T-helper 17 cell (primary cell): ENCODE measurements at places on chromosomes 2 and 18. TPM values are rescaled to one million over a fixed set of nuclear protein-coding genes. Genes with fewer than 3 reads are reported as not detected.

GRCh38 chr2:136394136-136395060 lies 276.4 kb upstream of the CXCR4 start:
- H3K36me3 ChIP-seq = peaks cover 2% of the 10 kb centered on the region
- H3K27ac ChIP-seq = no peak overlapping the region
- peaks cover 8% of the 10 kb centered on the region for H3K27me3 ChIP-seq
- H3K4me1 ChIP-seq = peaks cover 13% of the 10 kb centered on the region

DNA sequence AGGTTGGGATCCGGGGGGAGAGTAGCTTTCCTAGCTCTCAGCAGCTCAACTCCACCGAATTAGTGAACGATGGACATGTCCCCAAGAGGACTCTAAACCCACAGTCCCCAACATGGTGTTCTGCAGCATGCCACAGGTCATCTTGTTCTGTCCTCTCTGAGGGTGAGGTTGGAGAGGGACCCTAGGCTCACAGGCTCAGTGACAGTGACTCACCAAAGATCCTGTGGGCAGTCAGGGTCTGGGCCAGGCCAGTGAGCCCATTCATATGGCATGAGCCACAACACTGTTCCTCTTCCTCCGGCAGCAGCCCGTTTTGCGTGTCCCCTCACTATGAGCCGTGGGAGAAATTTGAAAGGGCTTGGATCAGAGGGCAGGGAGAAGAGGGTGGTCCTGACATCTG lies 2.8 kb upstream of the SLC20A1 start:
- H3K36me3 ChIP-seq = peaks cover 3% of the 10 kb centered on the region
- H3K4me3 ChIP-seq = no peak overlapping the region
- H3K4me1 ChIP-seq = peaks cover 30% of the 10 kb centered on the region
- H3K27ac ChIP-seq = no peak overlapping the region

- no peak overlapping the region for H3K27ac ChIP-seq
- DNase-seq = no peak
Measured at GRCh38 chr2:221135699-221136098, 436.4 kb downstream of the EPHA4 start.

- H3K27ac ChIP-seq = no peak overlapping the region
- H3K27me3 ChIP-seq = peaks cover 11% of the 10 kb centered on the region
- DNase-seq = no peak
- H3K36me3 ChIP-seq = peaks cover 5% of the 10 kb centered on the region
- no peaks in the 10 kb centered on the region for H3K4me1 ChIP-seq
Measured at GRCh38 chr2:23607925-23608324, 222.9 kb downstream of the KLHL29 start.

DNA sequence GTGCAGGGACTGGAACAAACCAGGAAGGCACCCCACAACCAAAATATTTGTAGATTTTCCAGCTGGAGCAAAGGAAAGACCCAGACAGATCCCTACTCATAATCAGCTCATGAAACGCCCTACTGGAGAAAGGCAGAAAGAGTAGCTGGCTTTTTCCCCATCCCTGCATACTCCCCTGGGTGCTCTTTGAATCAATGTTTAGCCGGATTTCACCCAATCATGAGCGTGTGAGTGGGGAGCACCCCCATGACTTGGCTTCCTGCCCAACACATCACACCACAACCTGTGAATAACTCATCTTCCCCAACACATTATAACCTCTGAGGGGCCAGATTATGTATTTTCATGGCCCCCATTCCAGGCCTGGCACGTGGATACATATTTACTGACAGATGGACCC lies 35.1 kb upstream of the SLC14A1 start:
- peak overlapping the region; percentile 94 for H3K27ac ChIP-seq
- peak overlapping the region; percentile 82 for H3K4me3 ChIP-seq
- H3K27me3 ChIP-seq = peaks cover 5% of the 10 kb centered on the region
- DNase-seq = no peak

GRCh38 chr18:3264362-3264761 lies 2.4 kb downstream of the MYL12B start:
- peaks cover 3% of the 10 kb centered on the region for H3K36me3 ChIP-seq
- DNase-seq = no peak
- H3K4me1 ChIP-seq = peaks cover 75% of the 10 kb centered on the region
- H3K27me3 ChIP-seq = no peaks in the 10 kb centered on the region
- peak overlapping the region; percentile 100 for H3K4me3 ChIP-seq

- no peaks in the 10 kb centered on the region for H3K36me3 ChIP-seq
- peak overlapping the region; percentile 7 for H3K4me3 ChIP-seq
- no peaks in the 10 kb centered on the region for H3K27me3 ChIP-seq
- peak overlapping the region; percentile 87 for H3K27ac ChIP-seq
- no peak for DNase-seq
- H3K4me1 ChIP-seq = peaks cover 15% of the 10 kb centered on the region
Measured at GRCh38 chr2:65320042-65320725, 92.6 kb downstream of the ACTR2 start.

DNA sequence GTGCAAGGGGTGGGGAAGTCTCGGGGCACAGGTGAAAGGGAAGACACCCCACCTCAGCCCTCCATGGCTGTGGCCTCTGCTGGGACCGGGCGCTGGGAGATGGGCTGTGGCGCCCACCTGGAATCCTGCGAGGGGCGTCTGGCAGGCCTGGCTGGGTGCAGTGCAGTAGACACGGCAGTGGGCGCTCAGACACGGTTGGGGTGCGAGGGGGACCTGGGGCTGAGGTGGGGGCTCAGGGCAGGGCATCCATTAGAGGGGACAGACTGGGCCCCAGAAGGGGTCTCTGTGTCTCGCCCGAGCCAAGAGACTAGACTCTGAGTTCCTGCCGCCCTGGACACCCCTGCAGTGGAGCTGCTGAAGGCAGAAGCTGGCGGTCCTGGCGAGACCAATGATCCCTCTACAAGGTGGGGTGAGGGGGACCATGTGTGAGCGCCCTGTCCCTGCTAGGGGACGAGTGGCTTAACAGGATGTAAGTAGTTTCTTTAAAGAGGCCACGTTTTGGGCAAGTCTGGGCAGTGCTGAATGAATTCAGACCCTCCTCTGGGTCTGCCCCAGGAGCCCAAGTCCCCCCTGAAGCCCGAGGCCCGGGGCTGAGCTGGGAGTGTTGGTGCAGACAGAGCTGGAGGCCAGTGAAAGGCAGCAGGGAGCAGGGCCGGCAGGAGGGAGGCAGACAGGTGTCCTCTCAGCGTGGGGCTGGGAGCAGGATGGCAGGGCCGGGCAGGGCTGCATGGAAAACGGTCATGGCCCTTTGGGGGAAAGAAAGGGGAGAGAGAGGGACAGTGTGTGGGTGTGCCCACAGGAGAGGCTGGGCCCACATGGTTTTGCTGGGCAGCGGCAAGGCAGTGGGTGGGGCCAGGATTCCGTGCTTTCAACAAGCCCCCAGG lies 57.2 kb downstream of the HS6ST1 start:
- H3K4me1 ChIP-seq = no peaks in the 10 kb centered on the region
- no peak for DNase-seq
- H3K36me3 ChIP-seq = no peaks in the 10 kb centered on the region
- no peak overlapping the region for H3K27ac ChIP-seq

GRCh38 chr2:161703863-161704262 lies 79.6 kb downstream of the SLC4A10 start:
- peaks cover 5% of the 10 kb centered on the region for H3K4me1 ChIP-seq
- no peak overlapping the region for H3K4me3 ChIP-seq
- DNase-seq = no peak
- H3K27me3 ChIP-seq = peaks cover 5% of the 10 kb centered on the region
- H3K36me3 ChIP-seq = no peaks in the 10 kb centered on the region

DNA sequence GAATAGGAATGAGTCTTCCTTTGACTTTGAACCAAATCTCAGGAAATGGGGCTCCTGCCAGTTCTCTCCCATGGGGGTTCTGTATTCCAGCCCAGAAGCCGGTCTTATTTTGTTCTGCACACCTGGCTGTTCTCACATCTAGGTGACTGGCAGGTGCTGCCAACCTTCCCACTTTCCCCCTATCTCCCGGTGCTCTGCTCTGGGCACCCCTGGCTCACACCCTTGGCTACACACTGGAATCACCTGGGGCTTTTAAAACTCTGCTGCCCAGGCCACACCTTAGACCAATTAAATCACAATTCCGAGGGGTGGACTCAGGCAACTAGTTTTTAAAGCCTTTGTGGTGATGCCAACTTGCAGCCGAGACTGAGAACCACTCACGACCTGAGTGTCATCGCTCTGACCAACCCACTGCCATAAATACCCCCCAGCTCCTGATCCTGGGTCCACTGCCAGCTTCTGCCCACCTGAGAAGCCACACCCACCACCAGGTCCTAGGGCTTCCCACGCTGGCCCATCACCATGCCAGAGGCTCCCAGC lies 69.2 kb downstream of the KCNF1 start:
- peaks cover 27% of the 10 kb centered on the region for H3K27me3 ChIP-seq
- no peak overlapping the region for H3K27ac ChIP-seq
- peaks cover 9% of the 10 kb centered on the region for H3K4me1 ChIP-seq
- no peak for DNase-seq
- H3K4me3 ChIP-seq = no peak overlapping the region

DNA sequence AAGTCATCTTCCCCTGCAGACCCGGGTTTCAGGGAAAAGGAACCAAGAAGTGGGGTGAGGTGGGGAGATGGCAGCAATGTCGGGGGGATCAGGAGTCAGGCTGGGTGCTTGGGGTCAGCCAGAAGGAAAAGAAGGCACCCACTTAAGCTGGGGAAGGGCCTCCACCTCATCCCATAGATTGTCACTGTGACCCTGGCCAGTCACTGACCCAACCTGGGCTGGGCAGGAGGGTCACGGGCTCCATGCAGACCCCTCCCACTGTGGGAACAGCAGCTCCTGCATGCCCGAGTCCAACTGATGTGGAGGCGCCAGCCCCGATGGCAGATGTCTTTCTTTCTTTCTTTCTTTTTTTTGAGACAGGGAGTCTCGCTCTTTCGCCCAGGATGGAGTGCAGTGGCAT lies 53.6 kb upstream of the HAAO start:
- no peak overlapping the region for H3K27ac ChIP-seq
- no peak overlapping the region for H3K4me3 ChIP-seq
- DNase-seq = no peak
- no peaks in the 10 kb centered on the region for H3K4me1 ChIP-seq
- peaks cover 15% of the 10 kb centered on the region for H3K27me3 ChIP-seq

GRCh38 chr18:70195014-70195614 lies 10.4 kb downstream of the RTTN start:
- DNase-seq = no peak
- H3K4me3 ChIP-seq = peak overlapping the region; percentile 33
- no peaks in the 10 kb centered on the region for H3K27me3 ChIP-seq
- peaks cover 7% of the 10 kb centered on the region for H3K36me3 ChIP-seq

DNA sequence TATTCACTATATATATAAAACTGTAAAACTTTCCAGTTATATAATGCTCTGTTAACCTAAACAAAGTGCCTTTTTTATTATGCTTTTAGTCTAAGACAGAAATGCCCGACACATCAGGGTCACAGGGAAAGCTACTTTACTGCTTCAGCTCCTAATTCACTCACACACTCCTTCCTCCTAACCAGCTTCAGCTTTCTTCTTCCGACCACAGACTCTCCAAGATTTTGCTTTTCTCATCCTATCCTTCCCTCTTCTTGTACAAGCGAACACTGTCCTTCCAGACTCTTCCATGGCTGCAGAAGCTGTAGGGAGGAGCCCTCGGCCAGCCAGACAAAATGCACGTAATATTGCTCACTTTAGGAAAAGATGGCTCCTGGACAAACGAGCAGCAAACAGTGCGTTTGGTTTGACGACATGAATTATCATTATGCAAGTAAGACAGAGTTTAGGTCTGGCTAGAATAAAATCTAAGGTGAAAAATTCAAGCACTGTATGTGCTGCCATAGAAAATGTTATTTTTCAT lies 47.5 kb upstream of the HNRNPA3 start:
- DNase-seq = no peak
- H3K27ac ChIP-seq = no peak overlapping the region
- H3K36me3 ChIP-seq = peaks cover 3% of the 10 kb centered on the region
- peaks cover 13% of the 10 kb centered on the region for H3K27me3 ChIP-seq
- H3K4me1 ChIP-seq = peaks cover 16% of the 10 kb centered on the region

- H3K4me1 ChIP-seq = no peaks in the 10 kb centered on the region
- no peak overlapping the region for H3K4me3 ChIP-seq
- peaks cover 36% of the 10 kb centered on the region for H3K27me3 ChIP-seq
- H3K27ac ChIP-seq = no peak overlapping the region
- DNase-seq = no peak
Measured at GRCh38 chr2:67996772-67997527, 65.9 kb downstream of the C1D start.

DNA sequence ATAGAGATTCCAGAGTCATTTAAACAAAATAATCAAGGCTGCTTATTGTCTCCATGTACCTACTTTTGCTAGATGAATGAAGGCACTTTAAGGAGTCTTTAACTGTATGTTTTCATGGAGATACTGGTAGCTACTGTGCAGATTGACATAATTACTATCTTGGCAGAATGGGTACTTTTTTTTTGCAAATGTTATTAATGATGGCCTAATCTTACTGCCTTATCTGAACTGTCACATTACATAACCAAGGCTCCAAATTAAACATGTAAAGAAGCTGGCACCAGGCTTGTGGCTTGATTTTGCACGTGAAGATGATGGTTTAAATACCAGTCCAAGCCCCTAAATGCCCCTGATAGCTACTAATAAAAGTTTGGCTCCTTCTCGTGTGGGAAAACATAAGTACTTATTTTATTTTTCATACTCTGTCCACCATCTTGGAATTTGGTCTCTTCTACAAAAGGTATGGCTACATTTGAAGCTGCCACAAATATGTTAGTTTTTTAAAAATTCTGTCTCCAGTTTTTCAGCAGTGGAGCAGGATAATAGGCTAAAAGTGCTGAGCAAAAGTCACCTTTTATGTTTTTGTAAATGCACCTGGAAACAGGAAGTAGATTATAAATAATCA lies 4.1 kb downstream of the TRIB2 start:
- peak overlapping the region; percentile 98 for H3K27ac ChIP-seq
- H3K4me3 ChIP-seq = peak overlapping the region; percentile 99
- H3K27me3 ChIP-seq = no peaks in the 10 kb centered on the region
- peaks cover 62% of the 10 kb centered on the region for H3K4me1 ChIP-seq

- H3K4me3 ChIP-seq = peak overlapping the region; percentile 78
- peaks cover 66% of the 10 kb centered on the region for H3K4me1 ChIP-seq
- peak overlapping the region; percentile 99 for H3K27ac ChIP-seq
- H3K36me3 ChIP-seq = no peaks in the 10 kb centered on the region
- H3K27me3 ChIP-seq = no peaks in the 10 kb centered on the region
Measured at GRCh38 chr2:234425639-234426603, 71.0 kb downstream of the ARL4C start.

DNA sequence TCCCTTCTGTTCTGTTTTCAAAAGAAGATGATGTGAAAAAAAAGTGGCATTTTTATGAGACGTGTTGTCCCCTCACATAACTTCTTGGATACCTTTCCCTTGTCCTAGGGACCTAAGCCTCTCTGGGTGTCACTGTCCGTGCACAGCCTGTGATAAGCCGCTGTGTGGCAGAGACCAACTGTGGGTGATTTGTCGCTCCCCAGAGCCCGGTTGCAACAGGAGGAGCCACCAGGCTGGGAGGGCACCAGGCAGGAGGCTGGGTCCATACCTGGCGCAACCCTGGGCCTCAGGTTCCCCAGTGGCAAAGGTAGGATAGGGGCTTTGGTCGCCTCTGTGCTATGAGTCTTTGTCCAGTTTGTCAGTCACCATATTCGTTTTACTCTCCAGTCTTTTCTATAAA lies 82.1 kb downstream of the AGAP1 start:
- H3K4me3 ChIP-seq = no peak overlapping the region
- no peaks in the 10 kb centered on the region for H3K36me3 ChIP-seq
- no peaks in the 10 kb centered on the region for H3K4me1 ChIP-seq
- H3K27ac ChIP-seq = no peak overlapping the region
- peaks cover 37% of the 10 kb centered on the region for H3K27me3 ChIP-seq

The LIMS2 gene
- total RNA-seq = 2.9 TPM

The RTKN gene
- total RNA-seq = 0.37 TPM

The CRYGC gene
- total RNA-seq = not detected

The KCNG2 gene
- total RNA-seq = not detected

The PROM2 gene
- total RNA-seq = not detected

The CBLN2 gene
- total RNA-seq = not detected

The AOX1 gene
- total RNA-seq = not detected

The ESCO1 gene
- total RNA-seq = 37.7 TPM

The IL36RN gene
- not detected for total RNA-seq

The HPCAL1 gene
- 44.2 TPM for total RNA-seq
